Fibroblast of villous mesenchyme (primary cell): ENCODE measurements at places on chromosomes 11 and 22. TPM values are rescaled to one million over a fixed set of nuclear protein-coding genes. Genes with fewer than 3 reads are reported as not detected.

The CALCA gene
- total RNA-seq: not detected in 2 replicates

The OR52E2 gene
- not detected in 2 replicates for total RNA-seq

The CHST1 gene
- 0.43 and 0.97 TPM in 2 replicates for total RNA-seq

The NNMT gene
- total RNA-seq: 505 and 713 TPM in 2 replicates

The CCDC73 gene
- not detected in 2 replicates for total RNA-seq

The DUSP8 gene
- 0.64 and 0.86 TPM in 2 replicates for total RNA-seq

The NAGA gene
- 31.1 and 41.6 TPM in 2 replicates for total RNA-seq

The APOBEC3H gene
- not detected in 2 replicates for total RNA-seq

The SLC1A2 gene
- 18.7 and 23.7 TPM in 2 replicates for total RNA-seq

The MPST gene
- 64.3 and 94.1 TPM in 2 replicates for total RNA-seq

The MPPED2 gene
- not detected in 2 replicates for total RNA-seq
